ENCODE measurements at places on chromosomes 6 and 20.

- no peak for DNase-seq
These were observed 979.7 kb downstream of the TBC1D32 start for GRCh38 chr6:120354452-120355098.

DNA sequence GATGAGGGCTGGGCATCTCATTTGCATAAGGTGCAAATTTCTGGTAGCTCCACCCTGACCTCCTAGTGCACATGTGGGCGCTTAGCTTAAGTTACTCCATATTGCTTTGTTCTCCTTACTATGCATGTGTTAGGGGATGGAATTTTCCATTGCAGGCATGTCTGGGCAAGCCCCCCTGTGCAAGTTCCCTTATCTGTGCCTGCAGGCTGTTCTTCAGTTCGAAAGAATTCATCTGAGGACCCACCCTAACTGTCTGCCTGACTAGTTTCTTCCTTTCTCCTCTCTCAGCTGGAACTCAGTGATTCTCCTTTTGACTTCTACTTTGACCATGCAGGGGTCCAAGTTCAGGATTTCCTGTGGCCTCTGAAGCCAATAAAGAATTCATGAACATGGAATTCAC is 30.2 kb downstream of the CCDC170 start:
- DNase-seq = no peak

DNA sequence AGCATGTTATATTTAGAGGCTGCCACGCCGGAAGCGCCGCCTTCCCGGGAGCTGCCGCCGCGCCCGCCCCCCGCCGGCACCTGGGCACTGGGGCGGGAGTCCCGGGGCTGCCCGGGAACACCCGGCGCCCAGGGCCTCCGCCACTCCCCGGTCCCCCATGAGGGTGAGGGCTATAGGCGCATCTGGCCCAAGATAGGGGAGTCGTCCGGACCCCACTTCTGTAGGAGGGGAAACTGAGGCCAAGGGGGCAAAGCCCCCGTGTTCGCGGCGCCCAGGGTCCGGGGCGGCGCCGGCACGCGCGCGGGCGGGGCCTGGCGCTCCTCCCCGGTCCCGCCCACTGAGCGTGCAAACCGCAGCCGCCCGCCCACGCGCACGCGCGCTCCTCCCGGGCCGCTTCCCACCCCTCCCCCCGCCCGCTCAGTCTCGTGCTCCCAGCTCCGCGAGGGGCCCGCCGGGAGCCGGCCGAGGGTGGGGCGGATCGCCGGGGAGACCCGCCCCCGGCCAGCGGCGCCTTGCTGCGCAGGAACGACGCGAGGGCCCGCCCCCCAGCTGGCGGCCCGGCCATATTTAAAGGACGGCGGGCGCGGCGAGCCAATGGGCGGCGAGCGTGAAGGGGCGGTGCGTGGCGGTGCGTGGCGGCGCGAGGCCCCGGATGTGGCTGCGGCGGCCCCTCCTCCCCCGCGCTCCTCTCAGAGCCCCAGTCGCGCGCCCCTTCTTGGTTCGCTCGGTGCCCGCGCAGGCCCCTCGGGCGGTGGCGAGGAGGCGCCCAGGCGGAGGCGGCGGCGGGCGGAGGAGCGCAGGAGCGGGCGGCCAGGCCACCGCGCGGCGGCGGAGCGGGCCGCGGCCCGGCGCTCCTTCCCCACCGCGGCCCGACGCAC is at the start of gene LSM14B:
TSS of gene LSM14B (plus strand) at position 700 of the 878 bp plus-strand sequence. CDS start 192 bp downstream, outside the sequence.
- peak; percentile 99 for DNase-seq

GRCh38 chr6:27617700-27618689 is 145.1 kb upstream of the ZNF184 start:
- no peak for DNase-seq

DNA sequence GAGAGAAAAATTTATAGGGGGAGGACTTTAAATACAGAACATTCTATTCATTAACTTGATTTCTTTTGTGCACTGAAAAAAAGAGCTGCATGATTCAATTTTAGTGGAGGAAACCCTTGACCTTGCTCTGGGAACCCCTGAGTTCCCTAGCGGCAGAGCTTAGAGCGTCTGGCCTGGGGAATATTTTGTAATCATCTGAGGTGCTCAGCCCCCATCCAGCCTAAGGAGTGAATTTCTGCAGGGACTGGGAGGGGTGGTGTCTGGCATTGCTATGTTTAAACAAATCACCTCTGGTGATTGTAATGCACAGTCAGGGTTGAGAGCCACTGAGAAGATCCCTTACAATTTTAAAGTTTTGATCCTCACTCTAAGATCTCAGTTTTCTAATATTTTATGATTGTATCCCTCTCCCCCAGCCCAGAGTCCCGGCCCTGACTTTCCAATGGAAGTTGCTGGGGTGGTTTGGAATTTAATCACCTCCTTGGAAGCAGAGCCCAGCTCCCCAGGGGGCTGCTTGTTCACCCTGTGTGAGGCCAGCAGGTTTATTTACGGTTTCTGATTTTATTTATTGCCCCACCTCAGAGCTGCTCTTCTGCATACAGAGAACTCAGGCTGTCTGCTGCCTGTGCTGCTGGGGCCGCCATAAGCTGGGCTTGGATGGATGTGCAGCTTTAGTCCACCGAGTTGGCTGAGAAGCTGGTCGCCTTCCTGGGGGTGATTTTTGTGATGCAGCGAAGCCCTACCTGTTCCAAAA is 263.1 kb downstream of the LRFN2 start:
- DNase-seq = no peak

GRCh38 chr20:44465001-44465560 is 10.6 kb upstream of the TTPAL start:
- DNase-seq = no peak

Measured in stimulated activated CD4-positive, alpha-beta T cell treated with anti-CD3 and anti-CD28 coated beads, Interleukin-1b, Interleukin-23, amount 100 ng/mL, for 4 hours (primary cell).